GM23248 (cell line): ENCODE measurements at places on chromosomes 6 and 20. TPM values are rescaled to one million over a fixed set of nuclear protein-coding genes. Genes with fewer than 3 reads are reported as not detected.
A peak's percentile ranks its signal among the peaks of the same experiment; 100 is the strongest.

TP53TG5 gene
- not detected in 2 replicates for total RNA-seq

DNA sequence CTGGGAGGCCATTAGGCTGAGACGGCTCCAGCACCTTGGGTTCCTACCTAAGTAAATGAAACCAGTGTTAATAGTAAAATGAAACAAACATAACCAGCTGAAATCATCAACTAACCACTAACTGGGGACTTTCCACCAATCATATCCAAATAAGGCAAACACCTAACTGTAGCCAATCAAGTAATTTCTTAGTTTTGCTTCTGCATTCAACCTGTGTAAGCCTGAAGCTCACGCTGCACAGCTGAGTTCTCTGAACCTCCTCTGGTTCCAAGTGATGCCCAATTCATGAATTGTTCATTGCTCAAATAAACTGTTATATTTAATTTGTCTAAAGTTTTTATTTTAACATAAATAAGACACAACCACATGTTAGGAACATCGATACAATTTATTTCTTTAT lies 22.5 kb downstream of the KLHL32 start:
- no peak for DNase-seq

- DNase-seq: no peak
Observed at GRCh38 chr6:52650941-52651340, 20.0 kb upstream of the TMEM14A start.

GRCh38 chr6:53499094-53499493 lies 45.8 kb downstream of the GCLC start:
- no peak for DNase-seq

LTV1 gene
- 13.3 and 17.9 TPM in 2 replicates for total RNA-seq

DNA sequence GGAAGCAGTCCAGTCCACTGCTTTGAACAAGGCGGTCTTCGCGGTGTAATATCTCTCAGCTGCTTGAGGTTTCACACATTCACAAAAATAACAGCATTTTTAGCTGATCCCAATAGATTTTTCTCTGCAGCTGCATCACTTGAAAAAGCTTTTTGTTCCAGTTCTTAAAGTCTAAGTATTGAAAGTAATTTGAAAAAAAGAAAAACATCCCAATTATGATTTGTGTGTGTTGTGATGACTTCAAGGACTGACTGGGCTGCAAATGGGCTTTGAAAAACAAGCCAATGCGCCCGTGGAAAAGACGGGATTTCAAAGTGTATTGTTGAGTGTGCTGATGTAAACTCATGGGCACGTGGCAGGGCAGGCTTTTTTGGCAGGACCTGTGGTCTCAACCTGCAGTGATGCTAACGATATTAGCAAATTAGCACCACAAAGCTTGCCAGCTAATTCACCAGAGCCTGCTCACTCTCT lies 151.1 kb downstream of the TMEM242 start:
- no peak for DNase-seq

GRCh38 chr6:125489579-125490285 lies 188.0 kb upstream of the HDDC2 start:
- DNase-seq: no peak

DNA sequence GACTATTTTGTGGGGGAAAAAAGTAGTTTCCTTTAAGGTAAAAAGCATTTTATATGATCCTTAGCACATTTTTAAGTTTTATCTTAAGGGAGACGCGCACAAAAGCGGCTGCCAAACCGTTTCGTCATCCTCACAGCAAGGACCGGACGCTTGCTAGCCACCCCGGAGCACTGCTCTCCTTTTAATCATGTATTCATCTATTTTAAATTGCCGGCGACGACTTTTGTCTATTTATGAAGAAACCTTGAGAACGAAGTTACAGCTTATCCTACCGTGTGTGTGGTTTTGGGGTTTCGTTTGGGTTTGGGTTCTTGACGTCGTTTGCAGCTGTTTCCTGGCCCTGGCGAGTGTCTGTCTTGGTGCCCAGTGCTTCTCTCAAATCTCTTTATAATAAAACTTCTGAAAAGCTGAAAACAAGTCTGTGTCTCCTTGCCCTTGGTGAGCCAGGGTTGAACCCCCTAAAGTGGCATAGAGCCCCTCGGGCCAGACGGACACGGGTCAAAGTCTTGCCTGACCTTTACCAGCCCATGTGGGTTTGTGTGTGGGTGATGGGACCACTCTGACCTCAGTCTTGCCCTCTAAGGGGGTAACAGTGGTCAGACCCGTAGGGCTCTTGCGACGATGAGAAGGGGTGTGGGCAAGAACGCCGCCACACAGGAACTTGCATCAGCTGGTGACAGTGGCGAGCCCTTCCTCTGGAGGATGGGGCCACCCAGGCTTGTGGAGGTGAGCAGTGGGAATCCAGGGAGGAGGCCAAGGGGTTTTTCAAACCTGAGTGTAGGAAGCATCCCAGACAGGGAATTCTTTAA lies 117.6 kb downstream of the JPH2 start:
- no peak for DNase-seq

GRCh38 chr20:39885975-39886649 lies 802.9 kb downstream of the MAFB start:
- peak; percentile 98 for DNase-seq

DNA sequence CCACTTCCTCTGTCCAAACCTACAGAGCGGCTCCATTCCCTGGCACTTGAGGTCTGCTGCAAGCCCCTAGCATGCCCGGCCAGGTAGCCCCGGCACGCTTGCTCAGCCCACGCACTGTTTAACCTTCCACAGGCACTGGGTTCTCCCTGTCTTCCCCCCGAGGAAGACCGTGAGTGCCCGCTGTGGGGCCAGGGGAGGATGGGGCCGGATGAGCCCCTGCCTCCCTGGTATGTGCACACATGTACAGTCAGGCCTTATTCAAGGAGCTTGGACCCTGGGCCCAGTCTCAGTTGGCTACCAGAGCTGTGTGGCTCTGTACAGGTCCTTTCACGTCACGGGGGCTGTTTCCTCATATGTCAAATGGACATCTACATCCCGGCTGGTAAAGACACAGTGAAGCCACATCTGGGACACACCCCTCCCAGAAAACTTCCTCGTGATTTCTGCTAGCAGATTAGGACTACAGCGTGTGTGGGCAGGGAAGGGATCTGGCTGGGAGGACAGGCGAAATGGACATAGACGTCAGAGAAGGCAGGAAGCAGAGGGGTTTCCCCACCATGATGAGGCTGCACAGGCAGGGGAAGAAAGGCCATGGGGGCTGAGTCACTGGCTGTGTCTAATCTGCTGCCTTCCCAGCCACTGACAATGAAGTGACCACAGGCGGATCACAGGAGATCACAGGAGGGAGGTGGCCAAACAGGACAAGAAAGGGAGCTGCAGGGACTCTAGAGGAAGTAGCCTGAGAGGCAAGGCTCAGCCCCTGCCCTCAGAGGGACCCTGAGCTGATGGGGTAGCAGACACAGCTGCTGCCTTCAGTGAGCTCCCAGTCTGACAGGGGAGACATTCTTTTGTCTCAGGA lies 62.9 kb downstream of the MRPL14 start:
- peak; percentile 97 for DNase-seq

DNA sequence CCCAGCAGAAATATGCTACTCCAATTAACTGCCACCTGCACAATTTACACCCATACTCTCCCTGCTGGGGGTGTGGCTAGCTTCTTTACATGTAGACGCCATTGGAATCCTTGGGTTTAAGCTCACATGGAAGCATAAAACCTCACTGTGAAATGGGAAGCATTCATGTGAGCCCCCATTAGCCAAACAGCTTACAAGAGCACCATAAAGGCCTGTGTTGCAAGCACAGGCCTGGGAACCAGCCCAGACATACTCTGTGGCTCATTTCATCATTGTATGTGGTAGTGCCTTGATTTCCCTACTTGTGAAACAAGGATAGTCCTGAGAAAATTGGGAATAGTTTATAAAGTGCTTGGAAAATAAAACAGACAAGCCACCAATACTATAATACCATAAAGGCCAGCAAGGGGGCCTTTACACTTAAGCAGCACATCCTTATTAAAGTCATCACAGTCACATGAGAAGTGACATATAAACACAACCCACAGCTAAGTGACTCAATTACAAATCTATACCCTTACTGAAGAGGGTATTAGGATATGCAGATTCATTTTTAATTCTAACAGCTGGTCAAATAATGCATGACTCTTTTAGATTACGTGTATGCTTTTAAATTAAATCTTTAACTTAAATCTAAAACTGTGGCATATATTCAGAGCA lies 6.8 kb downstream of the ADNP start:
- DNase-seq: peak; percentile 30

DNA sequence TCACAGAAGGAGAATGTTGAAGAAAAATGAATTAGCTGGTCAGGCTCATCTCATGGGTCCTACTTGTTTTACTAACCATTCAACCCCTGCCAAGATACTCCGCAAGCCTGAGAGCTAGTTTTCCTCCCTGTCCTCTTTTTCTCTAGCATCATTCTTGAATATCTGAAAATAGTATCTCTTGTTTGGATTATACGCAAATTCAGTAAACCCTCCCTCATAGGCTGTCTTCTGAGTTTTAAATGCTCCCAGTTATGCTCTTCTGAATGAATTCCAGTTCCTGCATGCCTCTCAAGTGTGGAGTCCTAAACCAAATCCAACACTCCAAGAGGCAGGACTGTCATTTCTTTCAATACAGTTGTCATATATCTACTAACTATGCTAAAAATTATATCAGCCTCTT lies 99.6 kb downstream of the COL21A1 start:
- no peak for DNase-seq

CRISP3 gene
- total RNA-seq: not detected in 2 replicates

GRCh38 chr20:62675877-62676260 lies 32.8 kb upstream of the NTSR1 start:
- no peak for DNase-seq

DNA sequence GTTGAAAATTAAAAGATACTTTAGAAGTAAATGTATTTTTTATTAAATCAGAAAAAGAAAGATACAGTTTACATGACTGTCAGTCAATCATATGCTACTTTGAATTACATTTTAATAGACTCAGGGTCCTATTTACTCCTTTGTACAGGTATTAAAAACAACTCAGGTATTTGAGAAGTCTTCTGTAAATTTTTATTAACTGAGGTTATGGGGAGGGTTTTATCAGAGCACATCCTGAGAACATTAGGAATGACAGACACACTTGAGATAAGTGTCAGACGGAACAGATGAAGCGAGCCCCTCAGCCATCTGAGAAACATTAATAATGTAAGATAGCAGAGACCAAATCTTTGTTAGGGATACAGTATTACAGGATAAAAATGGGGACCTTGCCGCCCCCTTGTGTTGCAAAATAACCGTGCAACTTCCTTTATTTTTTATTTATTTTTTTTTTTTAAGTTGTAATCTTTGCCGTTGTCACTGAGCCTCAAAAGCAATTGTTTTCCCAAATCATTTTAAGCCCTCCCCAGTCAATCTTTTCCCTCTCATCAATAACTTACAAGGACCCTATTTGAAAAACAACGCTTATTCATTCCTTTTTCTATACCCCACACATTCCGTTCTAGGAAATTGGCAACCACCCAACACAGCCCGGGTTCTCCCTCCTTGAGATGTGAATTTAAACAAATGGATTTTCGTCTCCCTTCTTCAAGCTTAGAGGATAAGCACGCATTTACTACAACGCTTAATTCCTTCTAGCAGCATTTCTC lies 126.7 kb downstream of the BCAS1 start:
- peak; percentile 66 for DNase-seq

DNA sequence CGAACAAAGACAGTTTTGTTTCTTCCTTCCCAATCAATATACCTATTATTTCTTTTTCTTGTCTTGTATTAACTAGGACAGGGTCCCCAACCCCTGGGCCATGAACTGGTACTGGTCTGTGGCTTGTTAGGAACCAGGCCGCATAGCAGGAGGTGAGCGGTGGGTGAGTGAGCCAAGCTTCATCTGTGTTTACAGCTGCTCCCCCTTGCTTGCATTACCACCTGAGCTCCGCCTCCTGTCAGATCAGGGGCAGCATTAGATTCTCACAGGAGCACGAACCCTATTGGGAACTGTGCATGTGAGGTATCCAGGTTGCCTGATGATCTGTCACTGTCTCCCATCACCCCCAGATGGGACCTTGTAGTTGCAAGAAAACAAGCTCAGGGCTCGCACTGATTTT lies 151.9 kb downstream of the CDKAL1 start:
- no peak for DNase-seq

FAM229B gene
- total RNA-seq: 11.9 and 12.0 TPM in 2 replicates

DNA sequence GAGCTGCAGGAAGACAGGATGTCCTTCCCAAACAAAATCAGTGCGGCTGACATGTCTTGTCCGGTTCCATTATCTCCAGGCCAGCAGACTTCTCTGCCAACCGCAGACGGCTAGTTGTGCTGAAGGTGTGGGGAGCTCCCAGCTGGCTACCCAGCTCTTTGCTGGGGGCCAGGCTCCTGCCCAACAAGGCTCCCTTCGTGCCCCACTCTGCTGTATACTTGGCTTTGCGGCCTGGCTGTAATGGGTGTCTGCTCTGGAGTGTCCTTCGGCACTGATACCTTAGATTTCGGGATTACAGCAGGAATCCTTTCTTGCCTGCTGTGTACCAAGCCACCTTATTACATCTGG lies 48.7 kb upstream of the IRF4 start:
- no peak for DNase-seq

DNA sequence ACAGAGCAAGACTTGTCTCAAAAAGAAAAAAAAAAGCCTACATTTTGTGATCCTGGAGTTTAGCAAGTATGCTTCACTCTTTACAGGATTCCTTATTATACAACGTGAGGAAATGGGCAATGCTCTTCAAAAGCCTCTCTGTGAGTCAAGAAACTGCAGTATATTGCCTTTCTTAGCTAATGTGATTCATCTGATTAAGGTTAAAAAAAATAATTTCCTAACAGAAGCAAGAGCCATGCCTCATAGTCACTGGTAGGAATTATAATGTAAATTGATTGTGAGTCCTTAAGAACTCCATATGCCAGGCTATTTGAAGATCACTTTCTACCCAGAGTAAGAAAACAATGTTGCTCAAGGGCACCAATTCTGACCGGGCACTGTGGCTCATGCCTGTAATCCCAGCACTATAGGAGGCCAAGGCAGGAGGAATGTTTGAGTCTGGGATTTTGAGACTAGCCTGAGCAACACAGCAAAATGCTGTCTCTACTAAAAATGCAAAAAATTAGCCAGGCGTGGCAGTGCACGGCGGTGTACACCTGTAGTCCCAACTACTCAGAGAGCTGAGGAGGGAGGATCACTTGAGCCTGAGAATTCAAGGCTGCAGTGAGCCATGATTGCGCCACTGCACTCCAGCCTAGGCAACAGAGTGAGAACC lies 43.3 kb downstream of the SLC26A8 start:
- DNase-seq: peak; percentile 41

MLN gene
- not detected in 2 replicates for total RNA-seq

DNA sequence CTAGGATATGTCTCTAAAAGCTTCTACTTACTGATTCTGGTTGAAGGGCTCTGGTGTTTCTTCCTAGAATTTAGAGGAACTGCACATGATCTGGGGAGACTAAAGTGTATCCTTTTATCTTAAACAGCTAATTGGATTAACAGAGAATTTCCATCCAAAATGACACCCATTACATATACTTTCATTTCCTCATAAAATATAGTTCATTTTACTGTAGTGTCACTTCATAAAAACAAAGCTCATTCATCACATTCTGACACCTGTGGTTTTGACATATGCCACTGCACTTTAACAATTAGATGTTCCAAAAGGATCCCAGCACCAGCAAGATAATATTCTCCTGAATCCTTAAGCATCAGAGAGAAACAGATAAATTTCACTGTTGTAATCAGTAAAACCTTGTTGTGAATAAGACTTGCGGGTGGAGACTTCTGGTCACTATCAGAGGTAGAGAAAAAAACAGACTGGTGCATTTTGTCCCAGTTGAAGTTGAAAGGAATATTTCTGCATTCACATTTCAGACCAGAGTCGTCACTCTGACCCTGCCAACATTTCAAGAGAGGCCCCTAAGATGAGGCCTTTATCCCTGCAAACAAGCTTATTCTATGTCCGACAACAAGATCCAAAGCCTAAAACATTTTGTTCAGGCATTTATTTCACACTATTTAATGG lies 175.3 kb upstream of the BMP5 start:
- no peak for DNase-seq
